SHP77 treated with DMSO at 0.1 percent for 48 hours (cell line): ENCODE measurements at places on chromosomes 1 and 21.

GRCh38 chr1:77888781-77889642 is 588 bp downstream of the NEXN start:
- no peak for DNase-seq

- DNase-seq: no peak
Observed at GRCh38 chr1:6675941-6676340, 25.7 kb downstream of the DNAJC11 start.

DNA sequence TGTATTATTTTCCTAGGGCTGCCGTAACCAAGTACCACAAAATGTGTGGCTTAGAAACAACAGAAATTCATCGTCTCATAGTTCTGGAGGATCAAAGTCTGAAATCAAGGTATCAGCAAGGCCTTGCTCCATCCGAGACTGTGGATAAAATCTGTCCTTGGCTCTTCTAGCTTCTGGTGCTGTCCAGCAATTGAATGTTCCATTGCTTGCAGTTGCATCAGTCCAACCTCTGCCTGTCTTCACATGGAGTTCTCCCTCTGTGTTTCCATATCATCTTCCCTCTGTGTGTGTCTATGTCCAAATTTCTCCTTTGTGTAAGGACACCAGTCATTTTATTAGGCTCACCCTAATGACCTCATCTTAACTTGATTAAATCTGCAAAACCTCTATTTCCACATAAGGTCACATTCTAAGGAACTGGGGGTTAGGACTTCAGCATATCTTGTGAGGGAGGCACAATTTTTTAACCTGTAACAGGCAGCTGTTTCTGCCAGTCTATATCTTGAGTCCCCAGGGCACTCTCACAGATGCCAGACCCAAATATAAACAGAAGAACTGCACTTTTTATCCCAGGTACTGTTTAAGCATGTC is 84.2 kb downstream of the ERG start:
- DNase-seq: no peak

- DNase-seq: no peak
Observed at GRCh38 chr1:46062651-46063319, 69.6 kb downstream of the PIK3R3 start.

GRCh38 chr1:202397256-202397655 is 48.8 kb downstream of the PPP1R12B start:
- no peak for DNase-seq

GRCh38 chr1:17494114-17494729 is 45.3 kb upstream of the ARHGEF10L start:
- peak; percentile 17 for DNase-seq

DNA sequence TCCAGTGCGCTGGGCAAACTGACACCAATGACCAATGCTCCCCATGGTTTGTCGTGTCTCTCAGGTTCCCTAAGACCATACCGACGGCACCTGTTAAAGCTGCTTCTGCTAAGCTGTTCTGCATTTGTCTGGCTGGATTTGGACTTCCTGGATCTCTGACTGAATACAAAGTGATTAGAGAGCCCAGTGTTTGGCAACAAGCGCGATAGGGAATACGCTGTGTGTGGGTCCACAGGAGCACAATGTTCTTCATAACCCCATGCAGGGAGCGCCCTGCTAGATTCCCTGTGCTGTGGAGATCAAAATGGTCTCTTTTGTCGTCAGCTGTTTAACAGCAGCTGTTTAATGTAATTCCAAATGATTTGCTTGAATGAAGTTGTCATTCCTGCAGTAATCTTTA is 26.0 kb upstream of the ESRRG start:
- no peak for DNase-seq

DNA sequence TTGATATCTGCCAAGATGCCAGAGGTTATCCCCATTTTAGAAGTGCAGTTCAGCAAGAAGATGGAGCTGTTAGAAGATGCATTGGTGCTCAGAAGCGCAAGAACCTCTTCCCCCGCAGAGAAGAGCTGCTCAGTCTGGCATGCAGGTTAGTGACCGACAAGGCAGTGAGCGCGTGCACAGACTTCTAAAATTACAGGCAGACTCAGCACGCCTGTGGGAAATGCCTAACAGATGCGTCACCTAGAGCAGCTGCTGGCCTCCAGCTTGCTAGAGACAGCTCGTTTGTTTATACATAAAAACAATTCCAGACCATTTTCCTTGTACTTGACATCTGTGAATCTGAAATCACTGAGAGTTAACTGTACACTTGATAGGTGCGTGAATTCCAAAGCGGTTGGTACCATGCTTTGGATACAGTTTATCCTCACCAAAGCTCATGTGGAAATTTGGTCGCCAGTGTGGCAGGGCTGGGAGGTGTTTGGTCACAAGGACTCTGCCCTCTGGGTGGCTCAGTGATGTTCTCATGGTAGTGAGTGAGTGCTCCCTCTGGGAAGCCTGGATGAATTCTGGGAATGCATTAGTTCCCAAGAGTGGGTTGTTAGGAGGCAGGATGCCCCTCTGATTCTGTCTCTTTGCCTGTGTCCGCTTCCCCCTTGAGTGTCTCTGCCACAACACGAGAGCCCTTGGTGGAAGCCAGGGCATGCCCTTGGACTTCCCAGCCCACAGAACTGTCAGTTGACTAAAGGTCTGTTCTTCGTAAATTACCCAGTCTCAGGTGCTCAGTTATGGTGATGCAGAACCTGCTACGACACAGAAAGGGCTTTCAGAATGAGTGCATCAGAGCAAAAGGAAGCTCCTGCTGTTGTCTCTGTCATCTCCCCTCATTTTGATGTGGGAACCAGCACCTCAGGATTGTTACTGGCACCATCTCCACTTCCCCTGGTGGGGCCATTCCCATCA is 24.4 kb downstream of the SNAP47 start:
- DNase-seq: no peak

- no peak for DNase-seq
Observed at GRCh38 chr1:160548960-160549664, 26.1 kb upstream of the SLAMF6 start.

DNA sequence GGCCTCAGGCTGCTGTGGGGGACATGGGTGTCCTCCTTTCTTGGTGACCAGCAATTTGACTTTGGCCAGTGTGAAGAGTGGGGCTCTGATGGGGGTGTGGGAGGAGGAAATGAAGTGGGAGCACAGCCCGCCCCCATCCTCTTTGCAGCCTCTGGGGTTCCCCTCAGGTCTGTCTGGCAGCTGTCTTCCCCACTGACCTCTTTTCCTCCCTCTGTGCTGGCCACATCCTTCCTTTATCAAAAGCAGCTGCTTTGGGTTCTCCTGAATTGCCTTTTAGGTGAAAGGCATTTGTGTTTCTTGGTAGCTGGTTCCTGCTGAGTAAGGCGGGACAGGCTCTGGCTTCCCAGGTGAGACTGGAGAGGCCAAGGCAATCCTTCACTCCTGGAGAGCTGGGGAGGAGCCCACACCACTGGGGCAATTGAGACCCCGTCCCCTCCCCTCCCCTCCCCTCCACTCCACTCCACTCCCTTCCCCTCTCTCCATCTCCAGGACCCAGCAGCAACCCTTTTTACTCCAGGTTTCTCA is 24.9 kb downstream of the PCAT6 start:
- DNase-seq: no peak

- DNase-seq: no peak
Observed at GRCh38 chr1:9825093-9826074, 1.6 kb upstream of the CLSTN1 start.
